Stimulated activated CD8-positive, alpha-beta memory T cell treated with anti-CD3 and anti-CD28 coated beads, Interleukin-7, amount 100 ng/mL, for 1 hour (primary cell): ENCODE measurements at places on chromosomes 12 and 14.

- no peak for DNase-seq
Observed at GRCh38 chr12:85519163-85519562, 239.1 kb downstream of the ALX1 start.

DNA sequence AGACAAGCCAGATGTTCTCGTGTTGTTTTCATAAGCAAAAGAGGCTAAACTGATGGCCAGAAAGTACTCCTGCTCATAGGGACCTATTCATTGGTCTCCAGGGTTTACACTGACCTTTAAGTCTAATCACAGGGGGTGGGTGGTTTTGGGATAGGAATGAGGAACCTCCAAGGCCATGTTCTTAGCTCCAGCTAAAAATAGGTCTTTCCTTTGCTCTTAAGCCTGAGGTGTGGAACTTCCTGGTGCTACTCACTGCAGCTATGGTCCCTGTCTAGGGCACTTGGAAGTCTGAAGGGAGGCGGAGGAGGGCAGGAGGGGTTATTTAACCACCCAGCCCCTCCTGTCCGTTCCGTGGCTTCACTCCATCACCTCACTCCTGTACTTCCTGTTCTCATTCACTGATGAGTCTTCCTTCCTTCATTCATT, 18.6 kb downstream of the GPRC5A start:
- no peak for DNase-seq

- DNase-seq, result no peak
Observed at GRCh38 chr12:10571141-10571540, 42.3 kb downstream of the MAGOHB start.

- DNase-seq, result no peak
Observed at GRCh38 chr14:95513291-95513690, 3.2 kb downstream of the SYNE3 start.

- no peak for DNase-seq
Observed at GRCh38 chr14:24307575-24308341, at the start of gene CIDEB. TSS of gene CIDEB (minus strand) at chr14:24307977. CDS start at chr14:24307858, 119 bp downstream.

DNA sequence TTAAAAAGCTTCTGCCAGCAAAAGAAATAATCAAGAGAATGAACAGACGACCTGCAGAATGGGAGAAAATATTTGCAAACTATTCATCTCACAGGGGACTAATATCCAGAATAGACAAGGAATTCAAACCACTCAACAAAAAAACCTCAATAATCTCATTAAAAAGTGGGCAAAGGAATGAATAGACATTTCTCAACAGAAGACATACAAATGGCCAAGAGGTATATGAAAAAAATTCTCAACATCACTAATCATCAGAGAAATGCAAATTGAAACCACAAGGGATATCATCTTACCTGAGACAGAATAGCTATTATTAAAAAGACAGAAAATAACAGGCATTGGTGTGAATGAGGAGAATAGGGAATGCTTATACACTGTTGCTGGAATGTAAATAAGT, 270.0 kb downstream of the DACT1 start:
- no peak for DNase-seq

- DNase-seq, result no peak
Observed at GRCh38 chr12:1656902-1657301, 27.9 kb downstream of the WNT5B start.

GRCh38 chr14:47500369-47500768, 175.0 kb downstream of the MDGA2 start:
- DNase-seq, result no peak

DNA sequence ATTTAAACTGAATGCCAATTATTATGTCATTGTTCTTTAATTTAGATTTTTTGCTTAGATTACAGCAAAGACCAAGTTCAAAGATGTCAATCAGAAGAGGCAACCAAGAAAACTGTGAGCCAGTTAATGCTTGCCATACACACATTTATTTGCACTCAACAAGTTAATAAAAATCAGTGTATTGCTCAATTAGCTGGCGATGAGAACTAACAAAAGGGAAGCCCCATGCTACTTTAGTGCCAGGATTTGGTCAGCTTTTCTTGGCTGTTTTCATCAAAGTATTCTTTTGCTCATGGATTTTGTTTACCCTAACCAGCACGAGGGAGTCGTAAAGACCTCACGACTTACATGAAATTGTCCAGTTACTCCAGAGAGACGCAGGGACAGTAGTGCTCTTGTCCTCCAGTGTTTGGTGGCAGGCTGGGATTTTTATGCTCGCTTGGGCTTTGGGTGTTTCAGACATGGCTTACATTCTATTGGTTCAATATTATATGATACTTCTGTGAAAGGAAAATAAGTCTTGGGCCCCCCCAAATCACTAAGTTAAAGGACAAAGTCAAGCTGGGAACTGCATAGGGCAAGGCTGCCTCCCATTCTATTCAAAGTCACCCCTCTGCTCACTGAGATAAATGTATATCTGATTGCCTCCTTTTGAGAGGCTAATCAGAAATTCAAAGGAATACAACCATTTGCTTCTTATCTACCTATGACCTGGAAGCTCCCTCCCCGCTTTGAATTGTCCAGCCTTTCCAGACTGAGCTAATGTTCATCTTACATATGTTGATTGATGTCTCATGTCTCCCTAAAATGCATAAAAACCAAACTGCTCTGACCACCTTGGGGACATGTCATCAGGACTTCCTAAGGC, 7.4 kb upstream of the B4GALNT1 start:
- no peak for DNase-seq

GRCh38 chr14:91341751-91342154, 75.9 kb downstream of the CCDC88C start:
- DNase-seq, result no peak

GRCh38 chr12:121799842-121800693, 3.7 kb upstream of the SETD1B start:
- no peak for DNase-seq

- no peak for DNase-seq
Observed at GRCh38 chr14:96125536-96125935, 79.1 kb upstream of the BDKRB2 start.

- no peak for DNase-seq
Observed at GRCh38 chr14:81400852-81401251, 728 bp upstream of the STON2 start.

- DNase-seq, result no peak
Observed at GRCh38 chr12:31412292-31412801, 86.4 kb upstream of the SINHCAF start.

DNA sequence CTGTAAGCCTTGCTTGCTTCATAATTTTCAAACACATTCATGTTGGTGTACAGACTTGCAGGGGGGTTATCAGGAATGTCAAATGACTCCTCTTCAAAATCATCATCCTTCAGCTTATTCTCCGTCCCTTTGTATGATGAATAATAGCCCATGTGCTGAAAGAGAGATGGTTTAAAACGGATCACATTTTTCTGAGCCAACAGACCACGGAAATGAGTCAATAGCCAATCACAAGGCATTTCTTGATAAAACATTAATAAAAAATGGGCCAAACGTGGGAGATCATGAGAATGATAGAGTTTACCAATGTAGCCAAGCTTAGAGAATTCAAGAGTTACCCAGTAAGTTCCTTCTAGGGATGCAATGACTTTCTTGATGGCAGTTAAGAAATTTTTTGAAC, 105.5 kb downstream of the NTS start:
- DNase-seq, result no peak

DNA sequence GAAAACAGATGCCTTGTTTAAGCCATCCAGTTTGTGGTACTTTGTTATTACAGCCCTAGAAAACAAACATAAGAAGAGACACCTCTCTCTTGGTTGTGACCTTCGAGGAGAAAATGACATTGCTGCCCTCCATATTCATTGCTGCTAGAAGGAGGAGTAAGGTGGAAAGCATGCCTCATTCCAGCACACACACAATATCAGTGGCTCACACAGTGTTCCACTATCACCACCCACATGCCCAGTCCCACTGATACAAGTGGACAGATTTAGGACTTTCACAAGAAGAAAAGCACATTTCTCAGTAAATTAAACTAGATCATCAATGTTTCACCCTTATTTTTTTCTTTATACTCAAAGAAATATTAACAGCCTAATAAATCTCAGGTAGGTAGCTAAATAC, 143.6 kb downstream of the PHLDA1 start:
- DNase-seq, result no peak

DNA sequence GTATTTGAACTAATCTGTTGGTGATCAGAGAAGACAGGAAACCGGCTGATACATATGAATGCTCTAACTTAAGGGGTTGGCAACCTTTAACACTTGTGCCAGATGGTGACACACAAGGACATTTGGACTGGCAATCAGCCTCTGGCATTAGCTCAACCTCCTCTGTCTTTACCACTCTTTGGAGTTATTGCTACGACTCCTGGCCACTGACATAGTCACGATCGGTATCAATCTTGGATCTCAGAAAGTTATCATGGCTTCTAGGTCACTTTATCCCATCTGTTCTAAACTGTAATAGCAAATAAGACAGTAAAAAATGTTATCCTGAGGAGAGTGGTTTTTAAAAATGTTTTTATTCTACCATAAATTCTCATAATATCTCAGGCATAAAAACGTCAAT, 575.2 kb upstream of the MDGA2 start:
- no peak for DNase-seq

- DNase-seq, result no peak
Observed at GRCh38 chr12:124741211-124741610, 122.5 kb downstream of the SCARB1 start.

DNA sequence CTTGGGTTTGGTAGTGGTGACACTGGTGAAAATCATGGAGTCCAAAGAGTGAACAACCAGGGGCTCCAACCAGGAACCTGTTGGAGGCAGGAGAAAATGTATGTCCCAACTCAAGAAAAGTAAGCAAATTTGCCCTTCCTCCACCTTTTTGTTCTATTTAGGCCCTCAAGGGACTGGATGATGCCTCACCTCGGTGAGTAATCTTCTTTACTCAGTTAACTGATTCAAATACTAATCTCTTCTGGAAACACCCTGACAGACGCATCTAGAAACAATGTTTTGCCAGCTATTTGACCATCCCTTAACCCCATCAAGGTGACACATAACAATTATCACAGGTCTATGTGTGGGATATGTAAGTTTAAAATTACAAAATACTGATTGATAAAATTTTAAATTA, 272.4 kb upstream of the FOXG1 start:
- DNase-seq, result no peak

DNA sequence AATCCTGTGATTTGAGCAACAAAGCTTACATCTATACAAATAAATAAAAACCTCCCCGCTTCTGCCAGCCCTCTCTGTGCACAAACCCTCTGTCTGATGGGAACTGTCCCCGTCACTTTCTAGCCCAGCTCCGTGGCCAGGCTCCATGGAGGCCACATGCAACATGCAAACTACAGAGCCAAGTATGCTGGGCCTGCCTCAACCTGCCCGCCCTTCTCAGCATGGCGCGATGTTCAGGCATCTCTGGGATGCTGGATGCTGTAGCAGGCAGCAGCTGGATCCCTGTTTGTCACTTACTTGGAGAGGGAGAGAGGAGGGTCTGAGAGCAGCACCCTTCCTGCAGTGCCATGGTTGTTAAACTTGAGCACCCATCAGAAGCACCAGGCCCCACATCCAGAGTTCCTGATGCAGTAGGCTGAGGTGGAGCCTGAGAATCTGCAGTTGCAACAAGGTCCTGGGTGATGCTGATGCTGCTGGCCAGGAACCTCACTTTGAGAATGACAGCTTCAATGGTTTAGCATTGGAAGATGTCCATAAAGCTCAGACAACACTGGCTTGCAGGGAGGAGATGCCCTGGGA, 32.4 kb downstream of the CLMN start:
- no peak for DNase-seq

- DNase-seq, result no peak
Observed at GRCh38 chr14:96167224-96168148, 37.2 kb upstream of the BDKRB2 start.

- DNase-seq, result no peak
Observed at GRCh38 chr12:67193704-67194103, 75.5 kb upstream of the CAND1 start.
